ENCODE measurements at places on chromosomes 4 and X. TPM values are rescaled to one million over a fixed set of nuclear protein-coding genes. Genes with fewer than 3 reads are reported as not detected.

GRCh38 chrX:10897768-10898167 is 213.4 kb upstream of the HCCS start:
- peaks cover 21% of the 10 kb centered on the region for H3K4me1 ChIP-seq
- H3K4me3 ChIP-seq: no peak overlapping the region
- H3K36me3 ChIP-seq: no peaks in the 10 kb centered on the region
- no peak overlapping the region for H3K27ac ChIP-seq
- DNase-seq: no peak

- no peak overlapping the region for H3K4me3 ChIP-seq
- H3K36me3 ChIP-seq: no peaks in the 10 kb centered on the region
- H3K27ac ChIP-seq: no peak overlapping the region
- H3K4me1 ChIP-seq: no peaks in the 10 kb centered on the region
Observed at GRCh38 chrX:80430826-80431504, 10.7 kb downstream of the TENT5D start.

GRCh38 chr4:25938366-25938765 is 24.3 kb downstream of the SMIM20 start:
- H3K4me1 ChIP-seq: peaks cover 10% of the 10 kb centered on the region
- no peak for DNase-seq
- no peak overlapping the region for H3K4me3 ChIP-seq
- H3K36me3 ChIP-seq: no peaks in the 10 kb centered on the region

DNA sequence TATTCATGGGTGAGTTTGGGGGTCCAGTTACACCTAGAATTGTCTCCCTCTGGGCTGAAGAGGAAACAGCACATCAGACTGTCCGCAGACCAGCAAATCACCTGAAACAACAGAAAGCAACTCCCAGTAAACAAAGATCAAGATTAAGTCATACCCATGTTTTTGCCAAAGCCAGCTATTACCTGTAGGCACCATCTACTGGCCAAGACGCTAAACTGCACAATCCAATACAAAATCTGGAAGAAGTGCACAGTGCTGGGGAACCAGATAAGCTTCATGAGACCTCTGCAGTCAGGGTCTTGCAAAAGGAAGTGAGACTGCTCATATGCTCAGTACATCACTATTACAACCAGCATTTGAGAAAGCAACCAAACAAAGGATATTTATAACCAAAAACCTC is 157.5 kb upstream of the ITM2A start:
- H3K36me3 ChIP-seq: no peaks in the 10 kb centered on the region
- no peak overlapping the region for H3K4me3 ChIP-seq
- no peaks in the 10 kb centered on the region for H3K4me1 ChIP-seq
- no peak overlapping the region for H3K27ac ChIP-seq
- DNase-seq: no peak

GRCh38 chr4:5797866-5798265 is 86.9 kb downstream of the EVC start:
- no peak overlapping the region for H3K4me3 ChIP-seq
- no peak overlapping the region for H3K27ac ChIP-seq
- H3K27me3 ChIP-seq: no peaks in the 10 kb centered on the region
- H3K36me3 ChIP-seq: peaks cover 9% of the 10 kb centered on the region

GRCh38 chr4:156633847-156634246 is 337.8 kb downstream of the PDGFC start:
- no peaks in the 10 kb centered on the region for H3K27me3 ChIP-seq
- no peaks in the 10 kb centered on the region for H3K36me3 ChIP-seq
- DNase-seq: no peak

GRCh38 chrX:72624194-72624593 is 51.6 kb upstream of the HDAC8 start:
- H3K27me3 ChIP-seq: no peaks in the 10 kb centered on the region
- no peak overlapping the region for H3K27ac ChIP-seq
- peaks cover 27% of the 10 kb centered on the region for H3K4me1 ChIP-seq
- no peak overlapping the region for H3K4me3 ChIP-seq
- no peaks in the 10 kb centered on the region for H3K36me3 ChIP-seq

DNA sequence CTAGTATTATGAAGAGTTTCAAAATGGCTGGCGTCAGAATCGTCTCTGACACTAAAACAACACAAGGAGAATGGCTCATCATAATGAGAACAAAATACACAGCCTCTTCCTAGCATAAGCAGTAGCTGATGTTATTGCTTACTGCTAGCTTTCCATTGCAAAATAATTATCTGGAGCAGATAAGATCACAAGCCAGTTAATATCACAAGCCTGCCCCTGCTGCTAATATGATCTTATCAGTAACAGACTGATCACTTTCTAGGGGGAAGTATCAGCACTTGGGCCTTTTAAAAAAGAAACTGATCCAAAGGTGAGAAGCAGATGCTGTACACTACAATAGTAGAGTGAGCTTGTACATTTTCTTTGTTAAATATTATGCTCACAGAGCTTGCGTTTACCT is 554.8 kb upstream of the PABPC4L start:
- H3K4me1 ChIP-seq: no peaks in the 10 kb centered on the region
- no peak overlapping the region for H3K4me3 ChIP-seq
- no peak overlapping the region for H3K27ac ChIP-seq
- no peak for DNase-seq
- no peaks in the 10 kb centered on the region for H3K27me3 ChIP-seq

DNA sequence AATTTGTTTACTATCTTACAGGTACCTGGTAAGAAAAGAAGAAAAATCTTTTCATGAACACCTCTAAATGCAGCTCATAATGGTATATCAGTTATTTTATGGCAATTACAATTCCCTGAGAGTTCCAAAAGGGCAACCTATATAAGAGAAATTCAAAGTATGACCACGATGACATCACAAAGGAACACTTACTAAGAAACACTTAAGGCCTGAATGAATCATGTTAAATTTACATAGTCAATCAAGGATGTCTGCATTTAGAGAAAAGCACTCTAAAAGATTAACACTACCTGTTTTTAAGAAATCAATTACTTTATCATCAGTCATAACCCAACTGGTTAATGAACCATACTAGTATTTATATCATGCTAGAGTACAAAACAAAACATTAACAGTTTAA is 63.9 kb downstream of the LCORL start:
- H3K27ac ChIP-seq: no peak overlapping the region
- no peak overlapping the region for H3K4me3 ChIP-seq
- no peaks in the 10 kb centered on the region for H3K27me3 ChIP-seq

DNA sequence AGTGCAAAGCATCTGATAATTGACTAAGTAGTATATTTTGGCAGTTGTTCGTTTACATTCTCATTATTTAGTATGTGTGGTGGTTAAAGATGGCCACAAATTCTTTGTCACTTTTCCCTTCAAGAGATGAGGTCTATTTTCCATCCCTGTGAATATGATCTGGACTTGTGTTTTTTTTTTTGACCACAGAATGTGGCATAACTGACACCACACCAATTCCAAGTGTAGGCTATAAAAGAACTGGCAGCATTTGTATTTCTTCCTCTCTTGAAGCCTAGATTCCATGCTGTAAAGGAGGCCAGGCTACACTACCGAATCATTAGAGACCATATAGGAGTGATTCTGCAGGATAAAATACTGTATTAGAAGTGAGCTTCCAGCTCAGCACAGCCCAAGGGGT is 596.6 kb downstream of the DMD start:
- DNase-seq: no peak
- H3K27me3 ChIP-seq: no peaks in the 10 kb centered on the region
- no peaks in the 10 kb centered on the region for H3K4me1 ChIP-seq
- no peak overlapping the region for H3K4me3 ChIP-seq

GRCh38 chr4:187612301-187612700 is 383.3 kb upstream of the ZFP42 start:
- H3K27me3 ChIP-seq: no peaks in the 10 kb centered on the region
- no peak for DNase-seq

GRCh38 chr4:52551487-52551886 is 107.6 kb downstream of the USP46 start:
- no peaks in the 10 kb centered on the region for H3K36me3 ChIP-seq
- no peak for DNase-seq
- H3K4me1 ChIP-seq: peaks cover 25% of the 10 kb centered on the region
- H3K27ac ChIP-seq: no peak overlapping the region
- no peaks in the 10 kb centered on the region for H3K27me3 ChIP-seq

GRCh38 chrX:331825-332495 is 13.4 kb upstream of the GTPBP6 start:
- peaks cover 6% of the 10 kb centered on the region for H3K4me1 ChIP-seq
- peaks cover 3% of the 10 kb centered on the region for H3K36me3 ChIP-seq
- H3K27me3 ChIP-seq: peaks cover 10% of the 10 kb centered on the region
- H3K4me3 ChIP-seq: no peak overlapping the region
- DNase-seq: no peak
- no peak overlapping the region for H3K27ac ChIP-seq

DNA sequence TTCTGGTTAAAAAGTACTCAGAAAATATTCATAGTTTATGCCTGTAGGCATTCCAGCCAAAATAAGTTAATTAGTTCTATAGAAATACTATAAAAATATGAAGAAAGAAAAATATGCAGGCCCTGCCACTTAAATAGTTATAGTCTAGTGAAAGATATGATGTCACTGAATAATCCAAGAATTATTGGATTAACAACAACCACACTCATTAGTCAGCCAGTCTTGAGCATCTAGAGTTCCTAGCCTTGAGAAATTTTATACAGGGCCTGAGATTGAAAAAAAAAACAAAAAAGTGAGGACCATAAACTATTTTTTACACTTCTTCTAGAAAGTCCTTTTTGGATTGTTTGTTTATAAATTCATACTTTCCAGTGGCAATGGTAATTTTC is 823.0 kb downstream of the FAT4 start:
- no peak overlapping the region for H3K27ac ChIP-seq
- H3K27me3 ChIP-seq: no peaks in the 10 kb centered on the region
- no peak for DNase-seq
- H3K4me1 ChIP-seq: no peaks in the 10 kb centered on the region
- no peaks in the 10 kb centered on the region for H3K36me3 ChIP-seq

- H3K4me3 ChIP-seq: no peak overlapping the region
- DNase-seq: no peak
- H3K36me3 ChIP-seq: no peaks in the 10 kb centered on the region
- no peaks in the 10 kb centered on the region for H3K27me3 ChIP-seq
- H3K27ac ChIP-seq: no peak overlapping the region
Observed at GRCh38 chr4:77273412-77273811, 116.4 kb downstream of the CCNG2 start.

- no peak overlapping the region for H3K4me3 ChIP-seq
- peaks cover 6% of the 10 kb centered on the region for H3K4me1 ChIP-seq
- H3K27ac ChIP-seq: no peak overlapping the region
- DNase-seq: no peak
- no peaks in the 10 kb centered on the region for H3K27me3 ChIP-seq
- H3K36me3 ChIP-seq: no peaks in the 10 kb centered on the region
Observed at GRCh38 chr4:98452091-98452490, 190.9 kb downstream of the RAP1GDS1 start.

DNA sequence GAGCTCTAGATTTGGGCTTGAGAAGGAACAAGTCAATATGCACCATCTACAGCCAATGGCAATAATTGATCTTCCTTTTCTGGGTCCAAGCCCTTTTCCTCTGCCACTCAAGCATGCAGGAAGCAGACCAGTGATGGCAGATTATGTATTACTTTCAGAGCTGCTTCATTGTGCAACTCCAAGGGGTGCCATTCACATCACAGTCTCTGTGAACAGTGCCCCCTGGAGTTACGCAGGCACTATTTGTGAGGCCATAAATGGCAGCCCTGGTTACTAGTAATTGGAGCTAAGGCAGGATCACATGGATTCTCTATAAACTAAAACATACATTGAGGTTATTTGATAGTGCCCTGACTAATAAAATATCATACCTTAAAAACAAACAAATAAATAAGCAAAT is 313.4 kb upstream of the SLC7A11 start:
- H3K36me3 ChIP-seq: no peaks in the 10 kb centered on the region
- no peak for DNase-seq
- H3K4me3 ChIP-seq: no peak overlapping the region

GRCh38 chr4:53281438-53281837 is 84.4 kb downstream of the SCFD2 start:
- no peak overlapping the region for H3K27ac ChIP-seq
- no peaks in the 10 kb centered on the region for H3K36me3 ChIP-seq
- H3K4me1 ChIP-seq: no peaks in the 10 kb centered on the region
- no peak overlapping the region for H3K4me3 ChIP-seq

GRCh38 chr4:186765673-186766546 is 42.3 kb upstream of the FAT1 start:
- no peaks in the 10 kb centered on the region for H3K36me3 ChIP-seq
- DNase-seq: no peak
- no peak overlapping the region for H3K4me3 ChIP-seq
- H3K4me1 ChIP-seq: peaks cover 34% of the 10 kb centered on the region
- H3K27me3 ChIP-seq: no peaks in the 10 kb centered on the region
- H3K27ac ChIP-seq: no peak overlapping the region

DNA sequence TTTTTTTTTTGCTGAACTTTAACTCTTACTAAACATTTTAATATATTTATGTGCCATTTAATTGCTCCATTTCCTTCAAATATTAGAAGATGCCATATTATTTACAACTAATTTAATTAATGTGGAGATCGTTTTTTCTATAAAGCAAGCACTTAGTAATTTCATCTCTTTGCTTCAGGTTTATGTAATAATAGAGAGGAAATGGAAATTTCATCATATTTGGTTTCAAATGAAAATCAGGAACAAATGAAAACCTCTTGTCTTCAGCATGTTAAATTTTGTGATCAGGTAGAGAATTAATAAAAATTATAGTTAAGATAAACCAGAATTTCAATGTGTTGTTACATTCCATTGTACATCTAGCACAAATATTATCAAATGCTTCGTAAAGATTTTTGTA is 120.1 kb downstream of the SYNPO2 start:
- no peak for DNase-seq
- H3K27ac ChIP-seq: no peak overlapping the region
- no peaks in the 10 kb centered on the region for H3K36me3 ChIP-seq
- no peaks in the 10 kb centered on the region for H3K27me3 ChIP-seq

- H3K4me3 ChIP-seq: no peak overlapping the region
- no peak for DNase-seq
- H3K27me3 ChIP-seq: no peaks in the 10 kb centered on the region
- H3K36me3 ChIP-seq: no peaks in the 10 kb centered on the region
- no peaks in the 10 kb centered on the region for H3K4me1 ChIP-seq
Observed at GRCh38 chr4:2825740-2826139, 17.9 kb upstream of the ADD1 start.

DNA sequence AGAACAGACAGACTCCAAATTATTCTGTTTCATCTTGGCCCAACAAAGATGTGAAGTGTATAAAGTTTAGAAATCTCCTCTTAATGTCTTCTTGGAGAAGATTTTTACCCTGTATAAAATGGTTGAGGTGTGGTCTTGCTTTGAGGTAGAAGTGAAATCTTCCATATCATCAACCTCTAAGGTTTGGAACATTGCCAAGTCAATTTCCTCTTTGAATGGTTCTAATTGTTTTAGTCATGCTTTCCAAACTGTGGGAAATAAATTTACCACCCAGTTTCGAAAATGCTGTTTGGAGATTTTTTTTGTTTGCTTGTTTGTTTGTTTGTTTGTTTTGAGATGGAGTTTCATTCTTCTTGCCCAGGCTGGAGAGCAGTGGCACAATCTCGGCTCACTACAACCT is 174.1 kb upstream of the ADAMTS3 start:
- no peak overlapping the region for H3K4me3 ChIP-seq
- no peak for DNase-seq
- no peaks in the 10 kb centered on the region for H3K27me3 ChIP-seq
- H3K4me1 ChIP-seq: no peaks in the 10 kb centered on the region

The PCDH18 gene
- 15.1 TPM for total RNA-seq

The ARHGAP4 gene
- total RNA-seq: 0.63 TPM

The LRIT3 gene
- not detected for total RNA-seq

The AR gene
- total RNA-seq: 14.8 TPM

The DNASE1L1 gene
- 41.8 TPM for total RNA-seq

The LNX1 gene
- total RNA-seq: not detected

The CT45A3 gene
- not detected for total RNA-seq

The SCD5 gene
- 17.2 TPM for total RNA-seq
